Dermis microvascular lymphatic vessel endothelial cell (primary cell): ENCODE measurements at places on chromosomes 16 and 17. TPM values are rescaled to one million over a fixed set of nuclear protein-coding genes. Genes with fewer than 3 reads are reported as not detected.
A peak's percentile ranks its signal among the peaks of the same experiment; 100 is the strongest.

Gene MVD
- 47.5 and 59.7 TPM in 2 replicates for total RNA-seq

Gene HBM
- total RNA-seq = not detected in 2 replicates

- DNase-seq = no peak
Observed at GRCh38 chr16:83856792-83857191, 42.1 kb upstream of the MLYCD start.

DNA sequence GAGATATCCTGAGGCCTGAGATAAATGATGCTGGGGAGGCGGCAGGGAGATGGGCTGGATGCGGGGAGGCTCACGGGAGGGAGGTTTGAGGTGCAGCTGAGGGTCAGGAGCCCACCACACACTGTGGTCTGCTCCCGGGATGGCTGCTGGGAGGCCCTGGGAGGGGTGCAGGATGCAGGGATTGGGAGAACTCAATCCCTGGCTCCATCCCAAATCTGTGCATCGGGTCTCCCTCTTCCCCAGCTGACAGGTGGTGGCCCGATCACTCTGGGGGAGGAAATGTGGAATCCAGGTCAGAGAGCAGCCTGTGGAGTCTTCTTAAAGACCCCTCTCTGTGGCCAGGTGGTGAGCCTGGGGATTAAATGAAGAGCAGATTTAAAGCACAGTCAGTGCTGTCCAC lies 12.0 kb downstream of the PHB1 start:
- no peak for DNase-seq

- peak; percentile 61 for DNase-seq
Observed at GRCh38 chr17:66737524-66737923, 97.4 kb upstream of the CACNG5 start.

GRCh38 chr16:50323335-50324011 lies 45.3 kb downstream of the BRD7 start:
- peak; percentile 22 for DNase-seq

GRCh38 chr17:15346066-15346595 lies 4.7 kb upstream of the TEKT3 start:
- no peak for DNase-seq
